Tibial nerve (tissue), 4 donors: ENCODE measurements at places on chromosomes 6 and 20. TPM values are rescaled to one million over a fixed set of nuclear protein-coding genes. Genes with fewer than 3 reads are reported as not detected.

Gene OPRM1
- not detected for total RNA-seq

Gene ELOVL2
- 1.0 TPM for total RNA-seq

Gene SCAF8
- total RNA-seq = 41.6 TPM

GRCh38 chr20:44610313-44610962 lies 28.1 kb downstream of the PKIG start:
- DNase-seq = no peak

DNA sequence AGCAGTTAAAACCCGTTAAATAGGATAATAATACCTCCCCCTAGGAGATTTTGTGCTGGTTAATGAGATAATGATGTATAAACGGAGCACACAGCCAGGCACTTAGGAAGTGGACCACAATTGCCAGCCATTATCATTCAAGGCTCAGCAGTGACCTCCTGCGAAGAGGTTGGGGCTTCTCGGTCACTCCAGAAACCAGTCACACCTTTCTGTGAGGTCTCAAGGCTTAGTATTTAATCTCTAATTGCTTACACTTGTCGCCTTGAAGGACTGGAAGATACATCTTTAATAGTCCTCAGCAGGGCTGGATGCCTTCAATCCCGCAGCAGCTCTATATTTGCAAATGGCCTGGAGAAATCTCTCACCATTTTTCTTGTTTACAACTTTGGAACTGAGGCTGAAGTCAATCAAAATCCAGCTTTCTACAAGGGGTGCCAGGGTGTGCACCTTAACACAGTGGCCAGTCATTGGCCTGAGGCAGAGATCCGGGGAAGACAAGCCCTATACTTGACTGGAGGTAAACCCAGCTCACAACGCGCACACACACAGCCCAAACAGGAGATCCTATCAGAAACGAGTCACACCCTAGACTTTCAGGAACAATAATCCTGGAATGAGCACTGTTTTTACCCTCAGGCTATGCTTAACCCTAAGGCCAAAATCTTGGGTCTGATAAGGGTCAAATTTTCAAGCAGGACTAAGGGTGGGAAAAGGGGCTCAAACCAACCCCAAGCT lies 1.2 kb downstream of the POU5F1 start:
- DNase-seq = no peak

DNA sequence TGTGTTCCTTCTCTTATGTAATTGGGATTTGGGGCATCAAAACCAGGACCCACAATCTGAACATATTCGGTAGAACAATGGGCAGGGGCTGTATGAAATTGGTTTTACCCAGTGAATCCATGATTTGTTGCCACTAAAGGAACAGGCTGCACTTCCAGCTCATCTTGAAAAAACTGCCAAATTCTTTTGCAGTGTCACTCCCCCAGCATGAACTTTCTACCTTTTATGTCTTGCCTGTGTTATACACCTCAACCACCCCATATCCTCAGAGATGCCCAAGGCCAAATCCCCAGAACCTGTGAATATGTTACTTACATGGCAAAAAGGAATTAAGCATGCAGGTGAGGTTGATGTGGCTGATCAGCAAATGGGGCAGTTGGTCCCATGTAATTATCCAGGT lies 280.2 kb upstream of the ECI2 start:
- no peak for DNase-seq

GRCh38 chr6:79872986-79873385 lies 74.4 kb downstream of the ELOVL4 start:
- DNase-seq = no peak

- DNase-seq = no peak
Measured at GRCh38 chr6:137084865-137085617, 40.3 kb upstream of the IL20RA start.

- DNase-seq = no peak
Measured at GRCh38 chr20:32622585-32623468, 37.7 kb upstream of the NOL4L start.

DNA sequence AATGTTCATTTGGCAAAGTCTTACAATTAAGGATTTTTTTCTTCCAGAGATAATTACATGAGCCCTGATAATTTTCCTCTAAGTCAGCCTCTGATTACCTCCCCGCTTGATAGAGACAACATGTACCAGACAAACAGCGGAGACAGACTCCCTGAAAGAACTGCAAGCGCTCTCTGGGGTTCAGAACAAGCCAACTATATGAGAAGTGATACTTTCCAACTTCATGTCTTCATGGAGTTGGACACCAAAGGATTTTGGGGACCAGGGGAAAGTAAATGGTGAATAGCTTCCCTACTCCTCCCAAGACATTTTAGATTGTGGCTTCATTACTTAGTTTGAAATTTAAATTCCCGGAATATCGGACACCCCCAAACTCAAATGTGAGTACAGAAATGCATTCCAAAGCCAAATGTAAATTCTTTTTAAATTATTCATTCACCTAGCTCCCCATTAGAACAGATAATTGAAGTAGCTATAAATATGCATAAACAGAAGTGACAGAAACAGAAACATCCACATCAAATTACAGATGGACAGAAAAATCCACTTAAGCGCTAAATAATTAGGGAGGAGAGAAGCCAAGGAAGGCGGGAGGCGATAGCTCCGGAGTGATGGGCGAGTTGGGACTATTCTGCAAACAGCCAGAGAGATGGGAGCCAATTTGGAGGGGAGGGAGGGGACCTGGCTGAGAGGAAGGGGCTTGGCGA lies 129.7 kb upstream of the AKAP12 start:
- DNase-seq = no peak

GRCh38 chr20:15320941-15321340 lies 983.5 kb upstream of the FLRT3 start:
- no peak for DNase-seq

GRCh38 chr20:44069203-44070011 lies 117.6 kb downstream of the JPH2 start:
- DNase-seq = no peak

- no peak for DNase-seq
Measured at GRCh38 chr6:89140347-89141156, 5.3 kb upstream of the PM20D2 start.
